H9 (cell line): ENCODE measurements at places on chromosomes 7 and 10. TPM values are rescaled to one million over a fixed set of nuclear protein-coding genes. Genes with fewer than 3 reads are reported as not detected.

The LRRD1 gene
- total RNA-seq = not detected in 2 replicates

The ACTR3C gene
- 1.2 and 2.2 TPM in 2 replicates for total RNA-seq

The LRRC18 gene
- not detected in 2 replicates for total RNA-seq

GRCh38 chr7:99308461-99309074 lies 17.1 kb upstream of the ARPC1A start:
- no peak for DNase-seq
- H3K27ac ChIP-seq = no peak overlapping the region
- peaks cover 3% of the 10 kb centered on the region; the same call in 1 of the 3 replicates for H3K36me3 ChIP-seq
- no peaks in the 10 kb centered on the region for H3K4me1 ChIP-seq
- H3K4me3 ChIP-seq = no peak overlapping the region

The TAS2R5 gene
- total RNA-seq = 0.83 and 0.92 TPM in 2 replicates

GRCh38 chr10:4108693-4109092 lies 323.7 kb upstream of the KLF6 start:
- H3K27ac ChIP-seq = no peak overlapping the region
- no peak overlapping the region for H3K4me3 ChIP-seq

DNA sequence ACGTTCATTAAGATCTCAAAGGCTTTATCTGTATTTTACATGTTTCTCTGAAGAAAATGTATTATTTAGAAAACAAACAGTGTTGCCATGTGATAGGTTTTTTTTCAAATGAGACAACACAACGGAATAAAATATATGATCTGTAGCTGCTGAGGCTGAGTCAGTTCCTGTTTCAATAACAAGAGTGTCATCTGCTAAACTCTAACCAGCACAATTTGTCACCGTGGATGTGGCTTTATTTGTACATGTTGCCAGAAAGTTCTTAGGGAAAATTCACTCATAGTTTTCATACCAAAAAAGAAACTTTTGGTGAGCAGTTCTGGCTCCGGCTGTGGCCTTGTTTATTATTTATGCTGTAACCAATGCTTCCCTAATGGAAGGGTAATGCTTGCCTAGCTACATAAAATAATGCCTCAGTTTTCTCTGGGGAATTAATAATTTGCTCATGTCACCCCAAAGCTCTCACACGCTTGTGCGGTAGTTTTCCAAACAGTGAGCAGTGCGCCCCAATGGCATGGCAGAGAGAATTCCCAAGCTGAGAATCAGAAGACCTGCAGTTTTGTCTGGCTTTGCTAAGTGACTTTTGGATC lies 20.3 kb upstream of the KLF6 start:
- no peak overlapping the region for H3K27ac ChIP-seq
- H3K27me3 ChIP-seq = no peaks in the 10 kb centered on the region
- DNase-seq = no peak
- no peak overlapping the region for H3K4me3 ChIP-seq
- H3K36me3 ChIP-seq = no peaks in the 10 kb centered on the region
- no peaks in the 10 kb centered on the region for H3K4me1 ChIP-seq

DNA sequence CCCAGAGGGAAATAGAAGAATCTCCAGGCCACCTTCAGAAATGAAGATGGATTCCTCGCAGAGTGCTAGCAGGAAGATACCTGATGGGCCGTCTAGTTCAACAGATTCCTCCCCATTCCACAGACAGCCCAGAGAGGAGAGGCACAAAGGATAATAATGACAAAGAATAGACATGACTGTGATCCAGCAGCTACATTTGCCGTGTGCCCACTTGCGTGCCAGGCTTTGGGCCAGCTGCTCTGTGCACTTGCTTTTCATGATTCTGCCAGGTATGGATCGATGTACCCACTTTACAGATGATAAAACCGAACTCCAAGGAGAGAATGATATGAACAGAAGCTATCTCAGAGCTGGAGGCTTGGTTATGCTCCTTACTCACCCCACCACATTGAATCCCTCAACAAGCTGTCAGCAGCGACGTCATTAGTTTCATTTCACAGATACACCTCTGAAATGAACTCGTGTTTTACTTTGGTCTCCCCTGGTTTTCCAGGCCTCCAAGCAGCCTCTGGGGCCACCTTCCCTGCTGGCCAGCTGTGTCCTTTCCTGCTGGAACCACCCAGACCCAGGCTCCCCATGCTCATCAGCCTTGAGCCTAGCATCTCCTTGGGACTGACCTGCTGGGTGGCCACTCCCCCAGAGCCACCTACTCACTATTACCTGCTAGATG lies 11.9 kb upstream of the WDFY4 start:
- no peaks in the 10 kb centered on the region for H3K27me3 ChIP-seq
- H3K27ac ChIP-seq = no peak overlapping the region
- H3K4me1 ChIP-seq = no peaks in the 10 kb centered on the region
- DNase-seq = no peak
- no peaks in the 10 kb centered on the region for H3K36me3 ChIP-seq
- no peak overlapping the region for H3K4me3 ChIP-seq

GRCh38 chr10:100448951-100449350 lies 13.9 kb upstream of the WNT8B start:
- no peak overlapping the region for H3K4me3 ChIP-seq
- H3K27ac ChIP-seq = no peak overlapping the region
- no peaks in the 10 kb centered on the region for H3K4me1 ChIP-seq
- H3K27me3 ChIP-seq = no peaks in the 10 kb centered on the region
- DNase-seq = no peak
- no peaks in the 10 kb centered on the region for H3K36me3 ChIP-seq

The PTPRN2 gene
- 5.2 and 5.7 TPM in 2 replicates for total RNA-seq

DNA sequence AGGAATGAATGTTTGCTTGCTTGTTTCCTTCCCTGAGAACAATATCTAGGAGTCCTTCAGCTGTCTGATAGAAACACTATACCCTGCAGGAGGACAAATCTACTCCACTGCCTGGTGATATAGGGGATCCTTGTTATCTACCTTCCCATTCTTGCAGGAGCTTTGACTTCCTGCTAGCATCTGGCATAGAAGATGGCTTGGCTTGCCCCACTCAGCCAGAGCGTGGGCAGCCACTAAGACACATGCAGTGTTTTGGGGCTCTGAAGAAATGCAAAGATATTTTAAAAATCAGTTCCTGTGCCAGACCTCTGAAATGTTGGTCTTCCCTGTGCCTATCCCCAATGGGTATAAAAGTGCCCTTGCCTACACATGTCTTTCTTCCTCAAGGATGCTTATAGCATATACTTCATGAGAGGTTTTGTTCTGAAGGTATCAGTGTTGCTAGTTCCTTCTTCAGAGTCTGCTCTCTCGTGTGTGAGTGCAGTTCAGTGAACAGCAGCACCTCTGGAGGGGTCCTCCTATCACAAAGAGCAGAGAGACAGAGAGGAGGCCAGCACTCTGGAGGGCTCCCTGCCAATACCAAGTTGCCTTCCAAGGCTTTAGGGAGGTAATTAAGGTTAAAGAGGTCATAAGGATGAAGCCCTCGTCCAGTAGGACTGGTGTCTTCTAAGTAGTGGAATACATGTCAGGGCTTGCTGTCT lies 149.1 kb upstream of the CALCR start:
- no peaks in the 10 kb centered on the region for H3K4me1 ChIP-seq
- DNase-seq = peak; percentile 28
- no peak overlapping the region for H3K27ac ChIP-seq
- H3K36me3 ChIP-seq = no peaks in the 10 kb centered on the region

GRCh38 chr7:155371884-155372781 lies 74.5 kb downstream of the INSIG1 start:
- no peak overlapping the region for H3K4me3 ChIP-seq
- H3K36me3 ChIP-seq = peaks cover 6% of the 10 kb centered on the region; the same call in 1 of the 3 replicates
- no peak for DNase-seq
- H3K4me1 ChIP-seq = no peaks in the 10 kb centered on the region
- peaks cover 83% of the 10 kb centered on the region for H3K27me3 ChIP-seq
- no peak overlapping the region for H3K27ac ChIP-seq

DNA sequence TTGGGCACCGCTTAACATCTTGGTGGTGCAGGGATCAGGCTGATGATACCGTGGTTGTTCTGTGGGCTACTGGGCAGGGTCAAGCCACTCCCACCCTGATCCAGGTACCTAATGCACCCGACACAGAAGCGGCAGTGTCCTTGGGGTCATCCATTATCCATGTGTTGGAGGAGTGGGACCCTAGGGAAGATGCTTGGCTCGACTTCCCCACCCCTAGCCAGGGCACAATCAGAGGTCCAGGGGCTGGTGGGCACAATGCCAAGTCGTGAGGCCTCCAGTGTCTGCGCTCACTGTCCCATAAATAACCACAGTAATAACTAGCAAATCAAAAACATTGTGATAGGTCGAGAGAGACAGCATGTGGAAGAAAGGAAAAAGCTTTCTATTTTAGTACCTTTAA lies 37.7 kb downstream of the HTRA1 start:
- no peaks in the 10 kb centered on the region for H3K27me3 ChIP-seq
- H3K4me1 ChIP-seq = no peaks in the 10 kb centered on the region
- peaks cover 1% of the 10 kb centered on the region; the same call in 1 of the 3 replicates for H3K36me3 ChIP-seq
- H3K4me3 ChIP-seq = no peak overlapping the region
- no peak overlapping the region for H3K27ac ChIP-seq

The EPHA1 gene
- 109 and 119 TPM in 2 replicates for total RNA-seq

DNA sequence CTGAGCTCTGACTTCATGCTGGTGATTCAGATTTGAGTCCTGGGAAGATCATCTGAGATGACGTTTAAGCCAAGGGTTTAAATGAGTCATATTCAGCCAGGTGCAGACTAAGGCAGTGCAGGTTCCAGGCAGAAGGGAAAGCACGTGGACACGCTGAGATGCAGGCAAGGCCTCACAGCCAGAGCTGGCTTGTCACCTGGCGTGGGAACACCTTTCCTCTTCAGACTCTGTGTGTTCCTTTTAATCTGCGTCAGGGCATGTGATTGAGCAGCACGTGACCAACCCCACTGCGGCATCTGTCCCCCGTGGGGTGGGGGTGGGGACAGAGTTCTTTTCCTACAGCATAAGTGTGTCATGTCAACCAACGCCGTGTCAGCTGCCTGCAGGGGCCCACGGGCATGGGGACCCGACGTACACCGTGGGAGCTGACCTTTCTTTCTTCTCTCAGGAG lies 10.7 kb upstream of the IDI2 start:
- no peaks in the 10 kb centered on the region; the same call in 1 of the 2 replicates for H3K4me1 ChIP-seq
- no peak for DNase-seq
- no peaks in the 10 kb centered on the region for H3K27me3 ChIP-seq
- H3K36me3 ChIP-seq = peaks cover 6% of the 10 kb centered on the region; the same call in 2 of the 3 replicates

GRCh38 chr10:33596422-33596821 lies 262.0 kb upstream of the NRP1 start:
- no peak overlapping the region for H3K4me3 ChIP-seq
- H3K4me1 ChIP-seq = no peaks in the 10 kb centered on the region

GRCh38 chr10:32687546-32687945 lies 241.6 kb downstream of the CCDC7 start:
- no peak for DNase-seq
- no peak overlapping the region for H3K27ac ChIP-seq
- H3K27me3 ChIP-seq = no peaks in the 10 kb centered on the region
- no peak overlapping the region for H3K4me3 ChIP-seq
- H3K36me3 ChIP-seq = no peaks in the 10 kb centered on the region; the same call in 1 of the 3 replicates
- H3K4me1 ChIP-seq = no peaks in the 10 kb centered on the region

DNA sequence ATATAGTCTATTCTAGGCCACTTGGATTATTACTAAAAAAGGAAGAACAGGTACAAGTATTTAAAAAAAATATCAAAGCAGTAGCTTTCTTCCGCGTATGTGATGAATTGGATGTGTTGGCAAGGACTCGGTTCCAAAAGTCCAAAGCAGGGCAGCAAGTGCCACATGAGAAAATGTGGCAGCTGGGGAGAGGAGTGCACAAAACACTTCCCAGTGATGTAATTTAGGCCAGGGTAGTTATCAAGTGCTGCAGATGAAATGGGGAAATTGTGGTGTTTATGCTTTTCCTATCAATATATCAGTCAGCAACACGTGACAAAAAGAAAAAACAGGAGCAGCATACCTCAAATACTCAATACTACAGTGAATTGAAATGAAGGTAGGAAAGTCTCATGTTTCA lies 7.0 kb downstream of the RHOBTB1 start:
- no peak overlapping the region for H3K27ac ChIP-seq
- H3K4me3 ChIP-seq = no peak overlapping the region
- H3K36me3 ChIP-seq = no peaks in the 10 kb centered on the region
- no peaks in the 10 kb centered on the region for H3K4me1 ChIP-seq

GRCh38 chr10:3948843-3949242 lies 163.8 kb upstream of the KLF6 start:
- H3K27me3 ChIP-seq = no peaks in the 10 kb centered on the region
- H3K4me3 ChIP-seq = no peak overlapping the region
- no peaks in the 10 kb centered on the region; the same call in 2 of the 3 replicates for H3K36me3 ChIP-seq
- no peak overlapping the region for H3K27ac ChIP-seq

- DNase-seq = no peak
- no peaks in the 10 kb centered on the region for H3K27me3 ChIP-seq
- peaks cover 5% of the 10 kb centered on the region; the same call in 1 of the 2 replicates for H3K4me1 ChIP-seq
- no peak overlapping the region for H3K27ac ChIP-seq
- no peaks in the 10 kb centered on the region for H3K36me3 ChIP-seq
Observed at GRCh38 chr7:106770191-106770590, 94.9 kb upstream of the PIK3CG start.

The FGF8 gene
- 14.3 and 20.2 TPM in 2 replicates for total RNA-seq

The EZH2 gene
- 39.4 and 41.3 TPM in 2 replicates for total RNA-seq

GRCh38 chr10:97519342-97519741 lies 20.6 kb downstream of the UBTD1 start:
- no peak overlapping the region for H3K4me3 ChIP-seq
- H3K27me3 ChIP-seq = no peaks in the 10 kb centered on the region
- no peaks in the 10 kb centered on the region for H3K36me3 ChIP-seq
- H3K27ac ChIP-seq = no peak overlapping the region

The NAT16 gene
- total RNA-seq = 0.50 and 0.88 TPM in 2 replicates

DNA sequence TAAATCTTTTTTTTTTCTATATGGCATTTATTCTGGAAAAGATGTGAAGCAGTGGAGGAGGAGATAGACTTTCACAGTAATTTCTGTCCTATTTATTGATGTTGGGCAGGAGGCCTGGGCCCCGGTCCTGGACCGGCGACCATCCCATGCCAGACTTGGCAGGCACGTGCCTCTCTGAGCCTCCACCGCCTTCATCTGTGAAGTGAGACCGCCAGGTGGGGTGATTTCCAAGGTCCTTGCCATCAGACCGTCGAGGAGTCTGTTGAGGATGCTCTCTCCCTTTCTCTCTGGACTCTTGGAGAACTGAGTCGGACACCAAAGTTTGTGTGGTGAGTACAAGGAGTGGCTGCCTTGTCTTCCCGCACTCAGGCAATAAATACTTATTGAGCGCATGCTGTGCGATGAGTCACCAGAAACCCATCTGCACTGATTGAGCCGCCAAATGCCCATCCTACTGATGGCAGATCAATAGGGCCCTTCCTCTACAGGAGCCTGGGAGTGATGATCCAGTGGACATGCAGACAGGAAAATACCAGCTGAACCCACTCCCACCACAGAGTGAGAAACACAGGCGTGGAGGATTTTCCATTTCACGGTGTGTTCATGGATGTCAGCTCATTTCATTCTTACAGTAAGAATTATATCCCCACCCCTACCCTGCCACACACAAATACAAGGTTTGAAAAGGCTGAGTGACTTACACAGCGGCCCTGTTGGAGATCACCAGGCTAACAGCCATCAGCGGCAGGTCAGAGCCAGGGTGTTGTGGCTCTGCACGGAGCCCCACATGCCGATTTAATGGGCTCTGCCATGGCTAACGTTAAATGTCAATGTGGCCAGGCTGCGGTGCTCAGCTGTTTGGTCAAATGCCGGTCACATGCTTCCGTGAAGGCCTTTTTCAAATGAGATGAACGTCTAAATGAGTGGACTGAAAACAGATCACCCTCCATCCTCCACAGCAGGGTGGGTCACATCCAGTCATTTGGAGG lies 11.5 kb upstream of the PRKAG2 start:
- H3K4me1 ChIP-seq = no peaks in the 10 kb centered on the region
- DNase-seq = no peak
- no peak overlapping the region for H3K4me3 ChIP-seq
- no peaks in the 10 kb centered on the region for H3K36me3 ChIP-seq
- no peaks in the 10 kb centered on the region for H3K27me3 ChIP-seq

The UCMA gene
- total RNA-seq = not detected in 2 replicates

GRCh38 chr10:84659497-84660439 lies 331.4 kb downstream of the CCSER2 start:
- no peaks in the 10 kb centered on the region for H3K4me1 ChIP-seq
- H3K36me3 ChIP-seq = no peaks in the 10 kb centered on the region
- no peak for DNase-seq
- H3K4me3 ChIP-seq = no peak overlapping the region
- H3K27ac ChIP-seq = no peak overlapping the region
- H3K27me3 ChIP-seq = no peaks in the 10 kb centered on the region

The RAPGEF5 gene
- total RNA-seq = 13.3 and 14.4 TPM in 2 replicates
